NCI-H524 treated with DMSO at 0.1 percent for 48 hours (cell line): ENCODE measurements at places on chromosomes 5 and 9.

DNA sequence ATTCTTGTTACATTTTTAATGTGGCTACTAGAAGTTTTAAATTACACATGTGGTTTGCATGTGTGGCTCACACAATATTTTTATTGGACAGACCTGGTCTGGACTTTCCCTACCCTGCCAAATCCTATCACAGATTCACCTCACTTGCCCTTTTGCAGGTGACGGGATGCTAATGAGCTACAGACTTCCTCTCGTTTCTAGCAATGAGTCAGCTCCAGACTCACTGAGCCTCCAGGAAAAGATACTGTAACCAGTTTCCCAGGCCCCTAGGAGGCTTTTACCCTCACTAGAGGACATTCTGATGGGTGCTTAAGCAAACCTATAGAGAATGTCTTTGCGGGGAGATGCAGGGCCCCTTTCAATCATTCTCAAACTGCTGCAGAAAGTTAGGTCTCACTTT, 135.4 kb downstream of the WDR41 start:
- no peak for DNase-seq

DNA sequence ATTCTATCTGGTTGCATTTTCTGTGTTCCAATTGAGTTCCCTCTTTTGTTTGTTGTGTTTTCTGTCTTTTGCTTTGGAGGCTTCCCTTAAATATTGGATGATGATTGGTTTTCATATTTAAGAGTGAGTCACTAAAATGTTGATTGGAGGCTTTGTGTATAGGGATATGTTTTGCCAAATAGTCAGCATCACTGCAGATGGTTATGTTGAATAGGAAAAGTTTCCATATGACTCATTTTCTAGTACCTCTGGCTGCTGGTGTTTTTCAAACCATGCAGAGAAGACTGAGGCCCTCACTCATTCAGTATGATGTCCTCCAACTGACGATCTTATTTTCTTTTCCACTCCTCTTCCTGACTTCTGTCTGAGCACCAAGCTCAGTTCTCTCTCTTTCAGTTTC, 1290.0 kb downstream of the EFNA5 start:
- no peak for DNase-seq

DNA sequence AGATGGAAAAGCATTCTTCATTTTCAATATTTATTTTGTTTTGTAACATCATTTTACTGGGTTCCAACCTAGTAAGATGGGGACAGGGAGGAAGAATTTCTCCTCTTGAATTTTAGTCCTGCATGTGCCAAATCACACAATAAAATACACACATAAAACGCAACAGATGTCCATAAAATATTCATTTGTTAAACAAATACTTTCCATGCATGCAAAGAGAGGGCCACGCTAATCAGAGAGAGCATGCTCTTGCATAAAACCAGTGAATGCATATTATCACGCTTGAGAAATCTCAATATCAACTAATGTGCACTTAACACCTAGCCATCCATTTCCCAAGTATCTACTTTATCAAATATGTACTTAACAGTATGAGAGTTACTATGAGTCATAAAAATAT, 212.6 kb upstream of the TARS1 start:
- DNase-seq, result no peak

GRCh38 chr5:114179134-114179533, 182.7 kb upstream of the KCNN2 start:
- DNase-seq, result no peak

DNA sequence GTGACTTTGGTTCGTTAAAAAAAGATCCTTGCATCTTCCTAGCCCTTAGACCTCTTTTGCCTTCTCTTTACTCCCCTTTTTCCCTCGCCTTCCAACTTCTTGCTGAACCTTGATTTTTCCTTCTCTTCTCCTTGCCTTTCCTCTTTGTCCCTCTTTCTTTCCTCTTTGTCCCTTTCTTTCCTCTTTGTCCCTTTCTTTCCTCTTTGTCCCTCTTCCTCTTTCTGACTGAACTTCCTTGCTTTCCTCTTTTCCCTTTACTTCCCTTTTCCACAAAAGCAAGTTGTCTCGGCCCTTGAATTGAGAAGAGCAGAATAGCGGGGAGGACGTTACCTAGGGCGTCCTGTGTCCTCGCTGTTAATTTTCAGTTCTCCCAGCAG, 1.4 kb upstream of the MLLT3 start:
- no peak for DNase-seq

- peak; percentile 30 for DNase-seq
Measured at GRCh38 chr9:101727612-101728524, 10.6 kb downstream of the GRIN3A start.

DNA sequence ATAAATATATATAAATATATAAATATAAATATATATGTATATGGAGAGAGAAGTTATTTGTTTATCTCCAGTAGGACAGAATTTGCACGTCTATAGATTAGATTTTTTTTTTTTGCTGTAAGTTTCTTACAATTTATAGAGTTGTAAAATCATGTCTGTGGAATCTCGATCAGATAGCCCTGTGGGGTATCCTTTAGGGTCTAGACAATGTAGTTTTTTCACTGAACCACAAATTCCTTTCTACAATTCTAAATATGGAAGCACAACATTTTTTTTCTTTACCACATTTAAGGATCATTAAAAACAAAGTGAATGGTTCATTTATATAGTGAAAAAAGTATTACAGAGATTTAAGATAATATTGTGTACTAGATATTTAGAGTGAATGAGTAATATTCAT, 384.2 kb upstream of the ZNF608 start:
- no peak for DNase-seq

- DNase-seq, result no peak
Measured at GRCh38 chr5:102651466-102651865, 103.6 kb upstream of the PAM start.

GRCh38 chr5:170275376-170275994, 22.1 kb downstream of the LCP2 start:
- no peak for DNase-seq

- no peak for DNase-seq
Measured at GRCh38 chr5:72451741-72452505, 55.3 kb downstream of the ZNF366 start.

DNA sequence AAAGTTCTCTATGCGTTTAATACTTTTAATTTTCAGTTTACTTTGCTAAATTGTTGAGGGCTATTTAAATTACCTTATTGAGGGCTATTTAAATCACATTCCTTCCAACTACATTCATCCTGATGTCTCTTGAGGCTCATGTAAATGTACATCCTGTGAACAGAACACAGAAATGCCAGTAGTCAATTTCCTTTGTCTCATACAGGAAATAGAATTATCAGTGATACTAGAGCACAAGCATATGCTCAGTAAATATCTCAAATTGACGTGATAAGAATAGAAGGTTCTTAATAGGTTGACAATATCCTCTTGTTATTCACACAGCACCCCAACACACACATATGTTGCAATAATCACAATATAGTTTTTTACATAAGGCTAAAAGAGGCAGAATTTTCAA, 449.0 kb downstream of the CYLC2 start:
- no peak for DNase-seq

DNA sequence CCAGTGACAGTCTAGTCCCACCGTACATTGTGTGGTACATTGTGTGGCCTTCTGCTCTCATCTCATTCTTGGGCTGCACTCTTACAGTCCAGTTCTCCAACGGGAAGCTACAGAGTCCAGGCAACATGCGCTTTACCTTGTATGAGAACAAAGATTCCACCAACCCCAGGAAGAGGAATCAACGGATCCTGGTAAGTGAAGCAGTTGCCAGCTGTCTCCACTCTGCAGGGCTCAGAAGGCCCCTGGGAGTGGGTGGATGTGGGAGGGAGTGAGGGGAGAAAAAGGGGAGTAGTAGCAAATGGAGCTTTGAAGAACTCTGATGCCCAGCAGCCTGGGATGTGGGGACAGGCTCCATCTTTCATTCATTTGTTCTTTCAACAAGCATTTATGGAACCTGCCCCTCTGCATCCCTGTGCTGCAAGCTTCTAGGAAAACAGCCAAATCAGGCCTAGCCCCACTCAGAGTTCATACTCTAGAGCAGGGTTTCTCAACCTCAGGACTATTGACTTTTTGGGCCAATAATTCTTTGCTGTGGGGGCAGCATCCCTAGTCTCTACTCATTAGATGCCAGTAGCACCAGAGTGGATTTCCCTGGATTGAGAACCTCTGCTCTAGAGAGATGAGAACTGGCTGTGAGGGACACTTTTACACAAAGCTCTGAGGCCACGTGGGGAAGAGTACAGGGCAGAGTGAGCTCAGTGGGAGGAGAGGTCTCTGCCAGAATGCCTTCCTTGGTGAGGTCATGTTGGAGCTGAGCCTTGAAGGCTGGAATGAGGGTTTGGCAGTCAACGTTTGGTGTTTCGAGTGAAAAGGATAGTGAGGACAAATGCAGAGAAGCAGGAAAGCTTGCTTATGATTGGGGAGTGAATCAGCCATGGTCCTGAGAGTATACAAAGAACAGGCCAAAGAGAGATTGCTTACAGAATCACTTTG, 1.1 kb downstream of the POLR1E start:
- no peak for DNase-seq

DNA sequence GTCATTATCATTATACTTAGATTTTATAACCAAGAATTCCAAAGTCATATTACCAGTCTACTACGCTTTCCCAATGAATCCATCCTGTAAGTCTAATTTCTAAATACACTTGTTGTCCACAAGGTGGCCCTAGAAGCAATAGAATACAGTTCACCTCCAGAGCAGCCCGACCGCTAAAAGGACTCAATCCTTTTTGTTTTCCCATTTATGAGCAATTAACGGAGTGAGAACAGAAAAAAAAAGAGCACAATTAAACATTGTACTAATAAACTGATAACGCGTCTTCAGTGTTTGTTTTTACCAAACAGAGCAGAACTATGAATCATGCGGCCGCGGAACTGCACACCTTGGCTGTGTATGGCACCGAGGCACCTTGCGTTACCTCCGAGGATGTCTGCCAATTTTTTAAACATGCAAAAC, 160.7 kb upstream of the DAPK1 start:
- DNase-seq, result peak; percentile 37

GRCh38 chr5:134090522-134090921, 24.0 kb upstream of the TCF7 start:
- no peak for DNase-seq

GRCh38 chr5:177023303-177023664, 788 bp downstream of the ZNF346 start:
- no peak for DNase-seq

DNA sequence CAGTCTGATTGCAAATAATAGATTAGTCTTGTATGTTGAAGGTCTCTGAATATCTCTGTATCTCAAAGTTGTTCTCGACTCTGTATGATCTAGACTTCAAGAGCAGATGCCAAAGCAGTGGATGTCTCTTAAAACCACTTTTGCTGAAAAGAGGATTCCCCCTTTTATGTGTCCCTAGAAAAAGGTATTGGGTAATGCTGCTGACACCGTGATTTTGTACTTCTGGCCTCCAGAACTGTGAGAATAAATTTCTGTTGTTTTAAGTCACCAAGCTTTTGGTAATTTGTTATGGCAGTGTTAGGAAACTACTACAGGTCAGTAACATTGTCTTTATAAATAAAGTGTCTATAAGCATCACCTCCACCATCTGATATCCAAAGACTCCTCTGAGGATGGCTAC, 85.3 kb upstream of the PIK3R1 start:
- DNase-seq, result no peak

- DNase-seq, result no peak
Measured at GRCh38 chr5:34687269-34688011, 31.3 kb downstream of the RAI14 start.

DNA sequence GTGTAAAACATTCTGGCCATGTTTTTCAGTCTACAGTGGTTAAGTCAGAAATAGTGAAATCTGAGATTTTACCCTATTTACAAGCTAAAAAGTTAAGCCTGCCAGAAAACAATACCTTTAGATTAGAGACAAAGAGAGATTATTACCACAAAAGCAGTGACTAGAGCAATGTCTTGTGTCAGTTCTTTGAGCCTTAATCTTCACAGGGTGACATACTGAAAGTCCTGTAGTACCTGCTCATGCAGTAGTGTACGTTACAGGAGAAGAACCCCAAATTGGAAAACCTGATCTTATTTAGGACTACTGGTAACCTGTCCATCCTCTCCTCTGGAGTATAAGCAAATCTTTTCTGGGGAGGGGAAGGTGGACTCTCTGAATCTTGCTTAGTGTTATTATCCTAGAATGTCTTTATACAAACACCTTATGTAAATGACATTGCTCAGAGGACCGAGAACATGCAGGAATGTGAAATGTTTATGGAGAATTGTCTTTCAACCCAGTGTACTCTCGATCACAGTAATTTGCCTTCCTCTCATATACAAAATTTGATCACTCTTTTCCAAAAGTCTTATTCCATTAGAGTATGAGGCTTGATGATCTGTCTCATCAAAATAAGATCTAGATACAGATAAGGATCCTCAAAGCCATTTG, 55.7 kb downstream of the ERBIN start:
- DNase-seq, result no peak

DNA sequence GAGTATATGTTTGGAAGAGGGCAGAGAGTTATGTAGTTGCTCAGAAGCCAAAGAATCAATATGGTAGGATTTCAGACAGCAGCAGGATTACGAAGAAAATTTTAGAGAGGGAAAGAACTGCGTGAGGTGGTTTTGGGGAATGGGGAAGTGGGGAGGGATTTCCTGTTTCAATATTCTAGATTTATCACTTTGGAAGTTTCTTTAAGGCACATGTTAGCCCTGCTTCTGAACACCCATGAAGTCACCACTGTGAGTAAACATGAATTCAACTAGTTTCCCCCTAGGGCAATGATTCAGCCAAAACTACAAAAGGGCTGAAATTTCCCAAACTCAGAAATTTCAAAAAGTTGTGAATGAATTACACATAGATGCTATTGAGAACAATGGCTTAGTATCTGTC, 132.2 kb downstream of the EBF1 start:
- DNase-seq, result no peak

GRCh38 chr5:147455822-147456450, 53.9 kb downstream of the DPYSL3 start:
- no peak for DNase-seq

DNA sequence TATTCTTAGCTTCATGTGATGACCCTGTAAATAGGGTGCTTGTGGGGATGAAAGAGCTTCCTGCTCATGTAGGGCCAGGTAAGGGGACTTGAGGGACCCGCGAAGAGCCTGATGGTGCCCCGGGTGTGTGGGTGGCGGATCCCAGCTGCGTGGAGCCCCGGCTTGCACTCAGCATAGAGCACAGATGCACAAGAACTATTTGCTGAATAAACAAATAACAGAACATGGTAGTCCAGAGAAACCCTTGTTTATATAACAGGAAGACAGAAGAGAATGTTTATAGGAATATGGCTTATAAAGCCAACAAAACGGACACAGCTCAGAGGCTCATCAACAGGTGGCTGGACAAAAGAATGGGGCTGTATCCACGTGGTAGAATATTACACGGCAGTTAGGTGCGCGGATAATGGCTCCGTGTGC, 106.9 kb upstream of the COL5A1 start:
- no peak for DNase-seq

DNA sequence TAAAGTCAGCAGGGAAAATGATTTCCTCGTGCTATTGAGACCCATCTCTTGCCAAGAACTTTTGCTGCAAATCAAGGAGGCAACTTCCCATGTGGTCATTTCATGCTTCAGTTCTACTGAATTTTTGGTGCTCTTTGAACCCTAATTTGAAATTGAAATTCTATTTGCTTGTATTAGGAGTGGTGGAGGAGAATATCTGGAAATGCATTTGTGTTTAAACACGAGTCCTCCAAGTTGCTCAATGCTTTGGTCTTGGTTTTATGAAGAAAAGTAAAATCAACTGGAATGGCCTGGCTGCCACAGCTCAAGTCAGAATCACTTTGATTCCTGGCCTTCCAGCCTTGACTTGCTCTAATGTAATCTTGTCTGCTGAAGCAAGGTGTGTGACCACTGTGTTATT, 613.2 kb downstream of the TLE1 start:
- no peak for DNase-seq

GRCh38 chr5:57221049-57221568, 47.2 kb downstream of the GPBP1 start:
- peak; percentile 18 for DNase-seq
